ENCODE measurements at places on chromosomes 7 and 10. TPM values are rescaled to one million over a fixed set of nuclear protein-coding genes. Genes with fewer than 3 reads are reported as not detected.

The OR6B1 gene
- not detected for total RNA-seq

The SPAM1 gene
- total RNA-seq, result not detected

The PLEKHS1 gene
- total RNA-seq, result not detected

The BMI1 gene
- total RNA-seq, result 90.7 TPM

The GBX1 gene
- total RNA-seq, result not detected

The SPDYE1 gene
- total RNA-seq, result not detected

The WIPF3 gene
- 6.6 TPM for total RNA-seq

The LLCFC1 gene
- not detected for total RNA-seq

The CRPPA gene
- total RNA-seq, result 4.4 TPM

The TMEM139 gene
- total RNA-seq, result not detected

The CFAP43 gene
- total RNA-seq, result 10.6 TPM

The CHN2 gene
- 69.3 TPM for total RNA-seq

The GPER1 gene
- 0.98 TPM for total RNA-seq

The CXCL12 gene
- 15.0 TPM for total RNA-seq

The PRPS1L1 gene
- not detected for total RNA-seq

The COL17A1 gene
- 0.25 TPM for total RNA-seq

The RET gene
- total RNA-seq, result 2.2 TPM

The ANKRD2 gene
- not detected for total RNA-seq

The TMEM213 gene
- not detected for total RNA-seq

The GRM8 gene
- 2.2 TPM for total RNA-seq

The LIPM gene
- not detected for total RNA-seq

The SCART1 gene
- total RNA-seq, result 0.49 TPM

The PNLIP gene
- total RNA-seq, result not detected

The ACTR3C gene
- 4.2 TPM for total RNA-seq

The ABCB1 gene
- 7.4 TPM for total RNA-seq

The SH2D4B gene
- 1.2 TPM for total RNA-seq

The ELMO1 gene
- total RNA-seq, result 59.3 TPM

The ZC3HAV1L gene
- 10.8 TPM for total RNA-seq

The PBLD gene
- total RNA-seq, result 5.4 TPM

The AGAP5 gene
- 4.2 TPM for total RNA-seq

The KDM7A gene
- total RNA-seq, result 16.2 TPM

The MDH2 gene
- total RNA-seq, result 38.1 TPM

The PPP1R3A gene
- not detected for total RNA-seq

Measured in temporal lobe (tissue), 4 donors.